Activated CD8-positive, alpha-beta memory T cell treated with anti-CD3 and anti-CD28 coated beads for 4 hours (primary cell): ENCODE measurements at places on chromosomes 5 and 9.

GRCh38 chr9:89153232-89154017 lies 25.2 kb downstream of the SHC3 start:
- DNase-seq: no peak

GRCh38 chr9:135032868-135033460 lies 54.5 kb upstream of the OLFM1 start:
- DNase-seq: no peak

DNA sequence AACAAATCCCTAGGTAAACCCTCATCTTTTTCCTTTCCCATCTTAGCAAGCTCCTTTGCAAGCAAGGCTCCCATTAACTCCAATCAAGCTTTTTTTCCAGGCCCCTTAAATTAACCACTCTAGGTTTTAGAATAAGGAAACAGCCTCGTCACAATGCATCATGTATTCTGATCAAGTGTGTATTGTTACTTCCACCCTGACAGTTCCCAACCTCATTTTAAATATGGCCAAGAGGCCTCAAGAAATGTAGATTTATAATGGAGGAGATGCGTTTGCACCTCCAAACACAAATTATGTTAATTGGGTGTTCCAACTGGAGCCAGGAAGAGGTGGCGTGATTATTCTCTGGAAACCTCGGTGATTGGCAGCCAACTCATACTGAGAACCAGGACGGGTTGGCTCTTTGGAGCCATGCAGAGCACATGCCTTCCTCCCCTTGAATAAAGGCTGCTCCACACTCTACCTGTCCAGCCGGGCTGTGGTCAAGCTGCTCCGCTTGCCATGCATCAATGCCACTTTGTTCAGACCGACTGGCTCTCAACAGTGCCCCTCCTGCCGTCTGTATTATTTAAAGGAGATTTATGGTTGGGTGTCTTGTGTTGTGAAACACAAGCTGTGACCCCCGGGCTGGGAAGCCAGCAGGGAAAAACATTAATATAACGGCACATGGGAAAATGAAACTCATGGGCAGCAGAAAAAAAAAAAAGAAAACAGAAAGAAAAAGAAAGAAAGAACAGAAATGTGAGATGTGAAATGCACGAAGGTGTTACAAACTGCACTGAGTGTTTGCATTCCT lies 191.1 kb downstream of the EBF1 start:
- DNase-seq: no peak

GRCh38 chr5:145903867-145904266 lies 31.1 kb upstream of the GRXCR2 start:
- DNase-seq: no peak

GRCh38 chr5:10077791-10078545 lies 171.7 kb downstream of the ATPSCKMT start:
- no peak for DNase-seq

- no peak for DNase-seq
These were observed 698.3 kb downstream of the MAT2B start for GRCh38 chr5:164203581-164204225.

DNA sequence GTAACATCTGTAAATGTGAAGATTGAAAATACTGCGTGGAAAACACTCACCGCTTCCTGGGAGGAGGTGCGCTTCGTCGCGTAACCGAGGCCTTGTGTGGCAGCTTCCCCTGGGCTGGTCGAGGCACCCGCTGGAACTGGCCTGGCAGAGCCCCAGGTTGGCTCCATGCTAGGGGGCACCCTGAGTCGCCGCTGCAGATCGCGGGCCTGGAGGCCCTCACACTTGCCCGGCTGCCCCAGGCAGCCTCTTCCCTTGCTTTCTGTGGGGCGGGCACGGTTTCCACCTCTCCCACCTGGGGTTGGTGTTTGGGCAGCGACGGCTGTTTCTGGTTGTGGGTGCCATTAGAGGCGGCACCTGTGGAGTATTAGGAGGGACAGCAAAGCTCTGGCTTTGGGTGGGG lies 852 bp downstream of the ZNF354C start:
- DNase-seq: no peak

- no peak for DNase-seq
These were observed 81.3 kb upstream of the SPATA31C2 start for GRCh38 chr9:88219601-88220000.

GRCh38 chr9:137643921-137644320 lies 25.1 kb downstream of the EHMT1 start:
- DNase-seq: no peak

- DNase-seq: no peak
These were observed 234.1 kb downstream of the ADGRV1 start for GRCh38 chr5:90792725-90793124.

- DNase-seq: no peak
These were observed 227.3 kb upstream of the ITGA1 start for GRCh38 chr5:52560366-52560765.

GRCh38 chr5:149641000-149641576 lies 59.8 kb downstream of the ARHGEF37 start:
- no peak for DNase-seq

GRCh38 chr5:141929398-141930058 lies 5.9 kb downstream of the DELE1 start:
- no peak for DNase-seq

DNA sequence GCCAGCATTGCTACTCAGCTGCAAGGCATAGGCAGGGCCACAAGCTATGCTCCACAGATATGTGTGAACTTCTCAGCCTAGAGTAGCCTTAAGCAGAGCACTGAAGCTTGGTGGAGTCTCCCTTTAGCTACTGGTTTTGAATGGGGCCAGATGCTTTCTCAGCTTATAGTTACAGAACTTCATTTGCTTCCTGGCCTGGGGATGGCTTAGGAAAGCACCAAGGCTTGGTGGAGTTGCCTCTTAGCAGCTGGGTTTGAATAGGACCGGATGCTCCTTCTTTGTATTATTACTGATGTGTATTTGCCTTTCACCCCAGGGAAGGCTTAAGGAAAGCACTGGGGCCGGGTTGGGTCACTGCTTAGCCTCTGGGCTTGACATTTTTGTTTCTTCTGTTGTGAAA lies 497.8 kb upstream of the SEMA6A start:
- DNase-seq: no peak

- no peak for DNase-seq
These were observed 384.4 kb downstream of the TMEM167A start for GRCh38 chr5:82692826-82693225.

- DNase-seq: no peak
These were observed 61.5 kb downstream of the MAMDC2 start for GRCh38 chr9:70105147-70105546.

GRCh38 chr9:83472221-83472665 lies 66.0 kb downstream of the FRMD3 start:
- DNase-seq: no peak

DNA sequence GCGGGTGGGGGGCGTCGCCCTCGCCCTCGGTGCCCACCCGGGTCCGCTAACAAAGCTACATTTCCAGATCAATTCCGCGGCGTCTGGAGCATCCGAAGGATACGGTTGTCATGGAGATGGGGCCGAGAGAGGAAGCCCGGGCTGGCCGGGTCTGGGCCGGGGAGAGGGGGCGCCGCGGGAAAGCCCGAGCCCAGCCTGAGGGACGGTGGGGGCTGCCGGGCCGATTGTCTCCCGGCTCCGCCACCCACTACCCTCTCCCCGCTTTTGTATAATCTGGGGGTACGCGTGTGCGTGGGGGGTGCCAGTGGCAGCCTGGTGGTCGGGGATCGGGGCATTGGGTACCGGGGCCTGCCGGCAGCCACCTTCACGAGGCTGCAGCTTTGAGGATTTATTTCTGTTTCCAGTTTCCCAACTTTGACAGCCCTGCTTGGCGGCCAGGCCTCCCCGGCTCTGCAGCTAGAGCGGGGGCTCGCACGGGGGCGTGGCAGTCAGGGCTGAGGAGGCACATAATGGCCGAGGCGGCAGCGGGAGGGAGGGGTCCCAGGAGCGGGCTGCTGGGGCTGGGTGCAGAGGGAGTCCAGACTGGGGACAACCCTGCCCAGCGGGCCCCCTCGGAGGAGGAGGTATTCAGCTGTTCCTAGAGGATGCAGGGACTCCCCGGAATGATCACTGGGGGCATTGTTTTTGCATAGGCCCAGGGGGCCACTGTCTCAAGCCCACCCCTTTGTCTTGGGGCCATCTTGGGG lies 626 bp downstream of the PSD2 start:
- no peak for DNase-seq

DNA sequence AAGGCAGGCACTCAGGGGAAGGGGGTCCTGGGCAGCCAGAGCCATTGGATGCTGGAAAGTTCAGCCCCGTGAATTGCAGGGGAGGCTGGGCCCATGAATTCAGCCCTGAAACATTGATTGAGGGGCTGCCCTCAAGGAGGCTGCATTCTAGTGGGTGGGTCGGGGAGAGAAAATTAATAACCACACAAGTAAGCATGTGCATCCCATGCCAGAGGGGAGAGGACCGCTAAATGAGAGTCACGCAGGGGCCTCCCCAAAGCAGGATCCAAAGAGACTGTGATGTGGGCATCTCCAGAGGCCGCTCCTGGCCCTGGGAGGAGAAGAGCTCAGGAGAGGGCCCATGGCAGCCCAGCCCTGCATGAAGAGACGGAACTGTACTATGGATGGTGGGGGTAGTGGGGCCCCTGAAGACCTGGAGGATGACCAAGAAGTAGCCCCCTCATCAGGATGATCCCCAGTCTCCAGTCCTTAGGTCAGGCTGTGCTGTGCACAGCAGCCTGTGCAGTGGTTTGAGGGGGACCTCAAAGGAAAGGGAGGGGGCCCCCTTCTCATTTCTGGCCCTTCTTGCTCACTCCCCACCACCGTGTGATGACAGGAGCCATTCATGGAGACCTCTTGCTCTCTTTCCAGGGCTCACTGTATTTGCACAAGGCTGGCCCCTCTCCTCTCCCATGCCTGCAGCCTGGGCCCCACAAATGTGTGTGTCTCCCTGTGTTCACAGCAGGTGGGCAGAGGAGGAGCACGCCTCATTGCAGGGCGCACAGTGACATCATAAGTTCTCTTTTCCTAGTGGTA lies 233.6 kb upstream of the IRX1 start:
- no peak for DNase-seq

- no peak for DNase-seq
These were observed 133.9 kb upstream of the MTAP start for GRCh38 chr9:21668516-21668915.

GRCh38 chr9:85586684-85587083 lies 155.1 kb downstream of the AGTPBP1 start:
- no peak for DNase-seq

DNA sequence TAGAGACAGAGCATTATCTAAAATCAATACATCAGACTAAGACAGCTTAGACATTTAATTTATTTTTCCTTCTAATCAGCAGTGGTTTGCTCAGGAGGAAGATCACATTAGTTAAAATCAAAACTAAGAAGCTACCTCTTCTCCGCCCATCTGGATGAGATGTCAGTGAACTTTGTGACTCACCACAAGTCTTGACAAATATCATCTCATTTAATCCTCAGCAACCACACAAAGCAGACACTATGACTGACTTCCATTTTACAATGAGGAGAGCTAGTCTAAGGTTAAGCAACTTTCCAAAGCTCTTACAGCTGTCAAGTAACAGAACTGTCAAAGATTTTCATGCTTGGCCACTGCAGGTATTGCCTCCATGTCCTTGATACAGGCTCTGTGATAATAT lies 289.5 kb downstream of the DEPDC1B start:
- DNase-seq: no peak

DNA sequence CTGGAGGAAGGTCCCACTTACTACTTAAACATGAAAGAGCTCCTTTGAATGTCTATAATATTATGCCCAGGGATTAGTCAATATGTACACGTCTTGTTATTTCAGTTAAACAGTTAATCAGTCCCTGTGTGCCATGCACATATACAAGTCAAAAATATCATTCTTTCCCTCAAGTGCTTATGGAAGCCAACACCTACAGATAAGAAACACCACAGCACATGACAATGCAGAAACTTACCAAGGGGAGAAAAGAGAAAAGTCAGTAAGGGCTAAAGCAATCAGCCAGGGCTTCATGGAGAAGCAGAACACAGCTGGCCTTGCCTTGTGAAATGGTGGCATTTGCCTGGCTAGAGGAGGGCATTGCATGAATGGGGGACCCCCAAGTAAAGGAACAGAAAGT lies 88.3 kb downstream of the SNCAIP start:
- no peak for DNase-seq

DNA sequence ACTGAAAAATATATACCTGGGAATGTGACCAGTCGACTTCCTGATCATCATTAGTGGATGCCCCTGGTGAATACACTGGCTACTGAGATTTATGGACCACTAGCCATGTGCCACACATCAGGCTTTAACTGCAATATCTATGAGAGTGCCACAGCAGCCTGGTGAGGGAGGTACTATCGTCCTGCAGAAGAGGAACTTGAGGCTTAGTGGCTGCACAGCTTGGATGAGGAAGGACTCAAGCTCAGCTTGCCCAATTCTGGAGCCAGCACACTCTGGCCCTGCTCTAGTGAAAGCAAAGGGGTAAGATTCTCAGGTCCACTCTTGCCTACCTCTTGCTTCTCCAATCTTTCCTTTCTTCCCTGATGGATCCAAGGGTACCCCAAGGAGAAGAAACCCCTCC lies 129.3 kb downstream of the ENTREP1 start:
- no peak for DNase-seq

- no peak for DNase-seq
These were observed 179.3 kb downstream of the DEPDC1B start for GRCh38 chr5:60520451-60521227.

DNA sequence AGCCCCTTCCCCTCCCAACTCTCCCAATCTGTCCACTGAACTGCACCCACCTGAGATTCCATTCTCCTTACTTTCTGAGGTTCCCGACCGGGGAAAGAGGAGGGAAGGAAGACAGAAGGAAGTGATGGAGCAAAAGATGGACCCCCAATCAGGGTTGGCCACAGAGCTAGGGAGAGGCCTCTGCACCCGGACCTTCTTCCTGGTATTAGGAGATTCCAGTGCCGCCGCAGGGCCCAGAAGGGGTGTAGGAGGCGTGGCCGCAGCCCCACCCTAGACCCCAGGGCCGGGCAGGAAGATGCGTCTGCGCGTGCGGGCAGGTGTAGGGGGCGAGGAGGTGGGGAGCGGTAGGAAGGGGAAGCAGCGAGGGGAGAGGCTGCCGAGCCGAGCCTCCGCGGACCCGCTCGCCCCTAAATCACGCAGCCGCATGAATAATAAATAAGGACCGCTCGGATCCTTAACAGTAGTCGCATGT lies 104.2 kb upstream of the MVB12B start:
- no peak for DNase-seq

DNA sequence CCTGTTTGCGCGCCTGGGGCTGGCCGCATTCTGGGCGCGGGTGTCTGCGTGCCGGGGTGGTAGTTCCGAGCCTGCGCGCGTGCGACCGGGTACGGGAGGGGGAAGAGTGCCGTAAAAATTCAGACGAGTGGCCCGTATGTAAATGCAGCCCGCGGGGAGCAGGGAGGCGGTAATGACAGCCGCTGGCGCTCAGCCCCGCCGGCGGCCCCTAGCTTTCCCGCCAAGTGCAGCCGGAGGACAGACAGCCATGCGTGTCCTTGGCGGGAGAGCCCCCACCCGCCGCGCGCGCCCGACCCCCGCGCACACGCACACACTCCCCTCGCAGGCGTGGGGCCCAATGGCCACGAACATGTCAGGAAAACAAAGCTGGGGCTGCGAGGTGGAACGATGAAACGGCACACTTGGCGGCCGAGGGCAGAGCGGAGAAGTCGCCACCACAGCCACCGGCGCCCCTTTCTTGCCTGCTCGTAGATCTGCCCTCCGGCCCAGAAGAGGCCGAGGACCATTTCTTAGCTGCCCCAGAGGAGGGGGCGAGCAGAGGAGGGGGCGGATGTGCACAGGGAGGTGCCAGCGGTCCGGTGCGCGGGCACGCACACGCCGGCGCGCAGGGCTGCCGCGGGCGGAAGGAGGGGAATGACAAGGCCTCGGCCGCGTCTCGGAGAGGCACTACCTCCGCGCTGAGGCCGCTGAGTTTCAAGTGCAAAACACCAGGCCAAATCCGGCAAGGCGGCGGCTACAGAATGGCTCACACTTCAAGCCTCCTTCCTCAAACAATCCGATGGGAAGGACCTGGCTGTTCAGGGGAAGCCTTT lies 208.4 kb downstream of the MEF2C start:
- DNase-seq: no peak

- no peak for DNase-seq
These were observed 149.9 kb upstream of the KLF4 start for GRCh38 chr9:107639426-107639825.
